ENCODE measurements at places on chromosomes 7 and 10. TPM values are rescaled to one million over a fixed set of nuclear protein-coding genes. Genes with fewer than 3 reads are reported as not detected.

TMEM236 gene
- 0.12 TPM for total RNA-seq

SPACDR gene
- total RNA-seq: 0.86 TPM

IL6 gene
- 7.2 TPM for total RNA-seq

SLC26A5 gene
- not detected for total RNA-seq

ANKRD7 gene
- total RNA-seq: not detected

CYP3A7 gene
- total RNA-seq: not detected

SSC4D gene
- total RNA-seq: 1.3 TPM

GLUD1 gene
- 90.0 TPM for total RNA-seq

EPDR1 gene
- 70.4 TPM for total RNA-seq

MYPN gene
- 2.7 TPM for total RNA-seq

THAP5 gene
- total RNA-seq: 14.7 TPM

ENTPD1 gene
- total RNA-seq: not detected

BLVRA gene
- total RNA-seq: 82.0 TPM

MET gene
- total RNA-seq: 103 TPM

H2BK1 gene
- total RNA-seq: not detected

PVRIG gene
- total RNA-seq: not detected

SORCS1 gene
- not detected for total RNA-seq

CPVL gene
- 0.20 TPM for total RNA-seq

SEMA3D gene
- 0.05 TPM for total RNA-seq

PMPCB gene
- total RNA-seq: 67.9 TPM

CABCOCO1 gene
- total RNA-seq: 0.54 TPM

STEAP4 gene
- total RNA-seq: not detected

SLC26A3 gene
- total RNA-seq: not detected

MRPS33 gene
- 119 TPM for total RNA-seq

ANKRD1 gene
- 4.4 TPM for total RNA-seq

ABCB4 gene
- total RNA-seq: not detected

KNDC1 gene
- 1.8 TPM for total RNA-seq

PPP1R9A gene
- 4.9 TPM for total RNA-seq

KCNH2 gene
- total RNA-seq: 0.43 TPM

EGR2 gene
- 0.28 TPM for total RNA-seq

DOCK1 gene
- 24.2 TPM for total RNA-seq

TFEC gene
- total RNA-seq: 0.10 TPM

CCL26 gene
- total RNA-seq: 14.5 TPM

PLCE1 gene
- total RNA-seq: 6.3 TPM

PITRM1 gene
- 87.0 TPM for total RNA-seq

UCN3 gene
- not detected for total RNA-seq

LBX1 gene
- total RNA-seq: not detected
